ENCODE measurements at places on chromosomes 7 and 10. TPM values are rescaled to one million over a fixed set of nuclear protein-coding genes. Genes with fewer than 3 reads are reported as not detected.

The LBX1 gene
- not detected for total RNA-seq

The TLL2 gene
- total RNA-seq: 1.3 TPM

DNA sequence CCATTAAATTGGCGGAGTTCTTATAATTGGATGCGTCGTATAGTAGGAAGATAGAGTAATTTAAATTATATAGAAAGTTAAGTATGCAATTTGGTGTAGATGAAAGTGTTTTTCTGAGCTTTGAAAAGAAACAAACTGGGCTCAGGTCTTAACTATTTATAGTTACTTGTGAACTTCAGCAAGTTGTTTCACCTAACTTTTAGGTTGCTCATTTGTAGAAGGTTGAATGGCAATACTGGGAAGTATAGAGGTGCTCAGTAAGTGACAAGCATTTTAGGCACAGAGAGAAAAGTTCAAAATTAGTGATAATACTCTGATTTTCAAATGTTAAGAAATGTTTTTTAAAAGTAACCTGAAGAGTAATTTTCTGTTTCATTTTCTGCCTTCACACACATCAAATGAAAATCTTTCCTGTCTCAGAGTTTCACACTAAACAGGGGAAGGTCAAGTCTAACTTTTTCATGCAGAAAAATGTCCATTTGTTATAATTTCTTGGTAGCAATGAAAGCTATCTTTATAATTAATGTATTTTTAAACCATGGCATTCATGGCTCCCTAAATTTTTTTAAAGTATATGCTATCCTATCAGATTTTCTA is 146.5 kb downstream of the PHF14 start:
- DNase-seq: no peak

- DNase-seq: peak; percentile 49
Measured at GRCh38 chr10:4174197-4174596, 389.2 kb upstream of the KLF6 start.

DNA sequence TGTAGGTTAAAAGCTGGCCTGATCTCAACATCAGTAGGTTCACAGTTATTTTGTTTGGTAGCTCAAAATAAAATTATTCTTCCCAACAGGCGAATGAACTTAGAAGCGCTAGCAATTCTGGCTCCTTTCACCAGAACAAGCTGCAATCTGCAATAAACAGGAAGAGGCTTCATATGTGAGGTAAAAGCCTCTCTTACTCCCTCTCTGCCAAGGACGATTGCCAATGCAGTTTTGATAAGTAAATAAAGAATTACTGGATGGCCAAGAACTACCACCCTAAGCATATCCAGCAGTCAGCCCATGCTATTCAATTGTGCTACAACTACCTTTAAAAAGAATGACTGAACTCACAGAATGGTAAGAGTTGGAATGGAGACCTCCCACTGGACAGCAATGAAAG is 150.0 kb upstream of the LAMB4 start:
- no peak for DNase-seq

DNA sequence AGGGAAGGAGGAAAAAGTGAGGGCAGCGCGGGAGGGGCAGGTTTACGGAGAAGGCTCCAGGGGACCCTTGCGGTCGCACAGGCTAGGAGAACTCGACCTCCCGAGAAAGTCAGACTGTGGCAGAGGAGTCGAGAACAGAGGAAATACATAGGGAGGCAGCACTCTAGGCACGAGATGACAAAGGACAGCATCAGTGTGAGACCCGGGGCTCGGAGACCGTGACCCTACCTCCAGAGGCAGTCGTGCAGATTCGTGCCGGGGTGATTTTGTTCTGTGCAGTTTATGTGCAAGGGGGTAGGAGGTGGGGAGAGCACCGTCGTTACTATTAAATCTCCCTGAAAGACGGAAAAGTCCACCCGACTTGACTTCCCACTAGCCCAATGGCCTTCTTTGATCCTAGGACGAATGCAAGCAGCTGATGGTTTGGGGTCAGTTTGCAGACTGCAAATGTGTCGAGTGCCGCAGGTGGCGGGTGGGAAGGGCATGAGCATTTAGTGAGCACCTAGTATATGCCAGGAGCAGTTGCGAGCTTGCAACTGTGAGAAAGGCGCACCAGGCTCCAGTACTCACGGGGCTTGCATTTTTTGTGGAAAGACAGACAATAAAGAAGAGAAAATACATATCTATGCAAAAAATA is 674 bp upstream of the OSBPL3 start:
- DNase-seq: peak; percentile 44

- no peak for DNase-seq
Measured at GRCh38 chr7:5397736-5398135, 25.9 kb downstream of the TNRC18 start.

GRCh38 chr10:48938281-48938680 is 1.4 kb downstream of the LRRC18 start:
- DNase-seq: no peak
